ENCODE measurements at places on chromosomes 3 and 15.

DNA sequence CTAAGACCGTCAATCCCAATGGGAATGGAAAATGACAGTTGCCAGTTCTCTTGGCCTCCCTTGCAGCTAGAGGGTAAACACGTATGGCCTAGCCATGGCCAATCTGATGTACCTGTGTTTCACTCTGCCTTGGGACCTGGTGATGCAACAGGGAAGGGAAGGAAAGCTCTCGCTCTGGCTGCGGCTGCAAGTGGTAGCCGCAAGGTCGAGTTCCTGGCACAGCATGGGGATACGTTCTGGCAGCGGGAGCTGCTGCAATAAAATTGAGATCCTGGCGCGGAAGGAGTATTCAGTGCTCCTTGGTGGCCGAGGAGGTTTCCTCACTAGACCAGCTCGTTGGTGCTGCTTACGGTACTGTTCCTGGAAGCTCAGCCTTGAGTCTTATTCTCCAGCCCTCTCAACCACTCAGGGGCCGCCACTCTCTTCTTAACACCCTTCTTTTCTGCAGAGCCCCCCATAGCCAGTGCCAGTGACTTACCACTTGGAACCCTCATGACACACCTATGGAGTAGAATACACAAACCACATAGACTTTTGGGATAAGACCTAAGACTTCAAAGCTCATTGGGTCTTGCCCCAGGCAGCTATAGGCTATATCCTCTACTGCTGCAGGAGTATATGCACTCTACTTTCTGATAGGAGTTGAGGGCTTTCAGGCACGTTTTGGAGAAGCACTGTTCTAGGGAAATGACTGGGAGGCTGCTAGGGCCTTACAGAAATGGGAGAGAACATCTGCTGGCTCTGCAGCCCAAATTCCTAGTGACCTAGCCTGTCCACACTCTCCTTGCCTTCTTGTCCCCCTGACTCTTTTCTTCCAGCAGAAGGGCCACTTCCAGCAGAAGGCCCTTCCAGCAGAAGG, 2.7 kb downstream of the KY start:
- no peak overlapping the region for H3K4me3 ChIP-seq
- peaks cover 5% of the 10 kb centered on the region for H3K4me1 ChIP-seq
- peaks cover 96% of the 10 kb centered on the region for H3K27me3 ChIP-seq

- no peaks in the 10 kb centered on the region for H3K4me1 ChIP-seq
- no peak for DNase-seq
- no peaks in the 10 kb centered on the region for H3K36me3 ChIP-seq
- no peaks in the 10 kb centered on the region for H3K27me3 ChIP-seq
- H3K4me3 ChIP-seq = no peak overlapping the region
Observed at GRCh38 chr15:48367483-48367882, 36.3 kb downstream of the DUT start.

DNA sequence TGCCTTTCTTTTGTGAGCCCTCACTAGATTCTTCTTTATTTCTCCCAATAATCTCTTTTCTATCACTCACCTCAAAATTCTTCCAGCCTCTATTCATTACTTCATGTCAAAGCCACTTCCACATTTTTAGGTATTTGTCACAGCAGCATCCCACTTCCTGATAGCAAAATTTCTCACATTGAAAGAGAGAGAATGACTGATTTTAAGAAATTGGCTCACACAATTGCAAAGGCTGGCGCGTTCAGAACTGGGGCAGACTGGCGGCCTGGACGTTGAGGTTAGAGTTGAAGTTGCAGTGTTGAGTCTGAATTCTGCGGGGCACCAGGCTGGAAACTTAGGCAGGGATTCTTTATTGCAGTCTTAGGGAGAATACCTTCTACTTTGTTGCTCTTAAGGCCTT, 117.9 kb downstream of the LRRC28 start:
- H3K27ac ChIP-seq = no peak overlapping the region
- no peaks in the 10 kb centered on the region for H3K27me3 ChIP-seq
- no peak for DNase-seq
- no peaks in the 10 kb centered on the region for H3K36me3 ChIP-seq

GRCh38 chr3:157115069-157116006, 44.6 kb downstream of the CCNL1 start:
- no peak for DNase-seq
- peak overlapping the region; percentile 48 for H3K4me3 ChIP-seq
- H3K36me3 ChIP-seq = no peaks in the 10 kb centered on the region
- no peaks in the 10 kb centered on the region for H3K27me3 ChIP-seq
- no peak overlapping the region for H3K27ac ChIP-seq
- H3K4me1 ChIP-seq = peaks cover 7% of the 10 kb centered on the region

DNA sequence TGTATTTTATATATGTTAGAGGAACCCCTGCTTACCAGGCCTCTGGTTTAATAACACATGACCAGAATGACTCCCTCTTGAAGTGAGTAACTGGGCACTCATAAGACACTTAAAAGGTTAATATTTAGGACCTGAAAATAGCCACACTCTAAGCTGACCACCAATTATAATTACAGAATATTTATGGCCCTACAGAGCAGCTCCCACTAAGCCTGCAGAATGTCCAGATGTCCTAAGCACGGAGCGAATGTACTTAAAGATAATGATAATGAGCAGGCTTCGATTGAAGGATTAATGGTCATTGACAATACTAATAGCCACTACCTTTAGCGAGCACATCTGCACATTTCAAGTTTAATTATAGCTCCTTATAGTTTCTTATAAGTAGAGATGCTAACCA, 22.8 kb upstream of the KCTD6 start:
- H3K36me3 ChIP-seq = no peaks in the 10 kb centered on the region
- H3K27me3 ChIP-seq = peaks cover 7% of the 10 kb centered on the region
- peaks cover 18% of the 10 kb centered on the region for H3K4me1 ChIP-seq
- no peak overlapping the region for H3K27ac ChIP-seq
- DNase-seq = no peak

- no peak overlapping the region for H3K27ac ChIP-seq
- H3K4me1 ChIP-seq = peaks cover 4% of the 10 kb centered on the region
- no peak overlapping the region for H3K4me3 ChIP-seq
Observed at GRCh38 chr15:68808770-68809169, 11.9 kb downstream of the ANP32A start.

DNA sequence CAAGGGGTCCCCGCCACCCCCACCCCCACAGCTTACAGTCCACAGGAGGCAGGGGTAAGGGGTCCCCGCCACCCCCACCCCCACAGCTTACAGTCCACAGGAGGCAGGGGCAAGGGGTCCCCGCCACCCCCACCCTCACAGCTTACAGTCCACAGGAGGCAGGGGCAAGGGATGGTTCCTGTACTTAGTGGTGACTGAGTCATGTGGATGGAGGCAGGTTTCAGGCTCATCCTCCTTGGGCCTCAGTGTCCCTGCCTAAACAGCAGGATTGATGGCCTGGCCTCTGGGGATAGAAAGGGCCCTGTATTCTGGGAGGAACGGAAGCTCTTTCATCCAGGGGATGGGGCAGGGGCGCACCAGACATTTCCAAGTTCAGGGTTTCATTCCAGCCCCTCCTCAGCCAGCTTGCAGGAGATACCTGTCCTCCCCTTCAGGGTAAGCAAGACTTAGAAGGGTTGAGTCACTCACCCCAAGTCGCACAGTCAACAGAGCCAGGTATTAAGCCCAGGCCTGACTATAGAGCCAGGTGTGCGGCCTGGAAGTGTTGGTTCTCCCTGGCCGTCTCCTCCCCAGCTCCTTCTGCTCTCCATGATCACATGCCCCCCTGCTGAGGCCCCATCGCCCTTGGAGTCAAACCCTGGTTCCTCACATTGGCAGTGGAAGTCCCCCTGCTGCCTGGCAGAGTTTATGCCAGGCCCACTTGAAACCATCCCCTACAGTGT, 12.5 kb downstream of the CSK start:
- H3K27ac ChIP-seq = no peak overlapping the region
- DNase-seq = no peak
- no peaks in the 10 kb centered on the region for H3K4me1 ChIP-seq
- H3K27me3 ChIP-seq = no peaks in the 10 kb centered on the region

GRCh38 chr3:134640378-134640777, 10.4 kb downstream of the KY start:
- H3K36me3 ChIP-seq = no peaks in the 10 kb centered on the region
- H3K27ac ChIP-seq = no peak overlapping the region
- DNase-seq = peak; percentile 37

DNA sequence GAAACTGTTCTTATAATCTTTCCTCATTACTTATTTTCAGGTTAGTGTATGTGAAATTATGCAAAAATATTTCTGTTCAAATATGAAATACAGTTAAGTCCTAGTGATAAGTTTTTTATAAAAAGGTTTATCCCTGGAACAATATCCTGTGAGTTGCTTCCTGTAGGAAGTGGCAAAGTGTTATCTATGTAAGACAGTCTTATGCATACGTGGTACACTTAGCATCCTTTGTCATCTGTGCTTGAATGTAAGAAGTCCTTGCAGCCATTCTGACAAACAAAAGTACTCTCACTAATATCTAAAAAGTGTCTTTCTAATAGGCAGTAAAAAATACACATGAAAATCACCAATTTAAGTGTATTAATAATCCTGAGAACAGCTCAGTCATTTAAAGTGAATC, 372.5 kb upstream of the BCHE start:
- no peak overlapping the region for H3K4me3 ChIP-seq
- no peaks in the 10 kb centered on the region for H3K4me1 ChIP-seq
- no peak overlapping the region for H3K27ac ChIP-seq
- no peaks in the 10 kb centered on the region for H3K36me3 ChIP-seq
- H3K27me3 ChIP-seq = no peaks in the 10 kb centered on the region

GRCh38 chr3:176005564-176005963, 1146.4 kb downstream of the NAALADL2 start:
- no peaks in the 10 kb centered on the region for H3K27me3 ChIP-seq
- no peak overlapping the region for H3K27ac ChIP-seq
- H3K36me3 ChIP-seq = no peaks in the 10 kb centered on the region
- no peak for DNase-seq

DNA sequence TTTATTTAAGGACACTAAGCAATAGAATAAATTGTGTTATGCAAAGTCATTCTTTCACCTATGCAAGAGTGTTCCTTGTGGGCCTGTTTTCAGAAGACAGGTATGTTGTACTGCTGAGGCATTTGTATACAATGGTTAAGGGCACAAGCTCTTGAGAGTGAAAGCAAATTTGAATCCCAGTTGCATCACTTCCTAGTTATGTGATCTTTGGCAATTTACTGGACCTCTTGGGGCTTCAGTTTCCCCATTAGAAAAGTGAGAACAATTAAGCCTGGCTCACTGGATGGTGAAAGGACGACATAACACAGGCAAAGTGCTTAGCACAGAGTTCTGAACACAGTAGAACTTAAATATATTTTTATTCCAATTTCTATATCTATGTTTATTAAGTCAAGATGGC, 117.4 kb downstream of the EFHB start:
- peaks cover 14% of the 10 kb centered on the region for H3K27me3 ChIP-seq
- no peak overlapping the region for H3K4me3 ChIP-seq

GRCh38 chr3:110799271-110799670, 272.3 kb upstream of the NECTIN3 start:
- H3K27me3 ChIP-seq = no peaks in the 10 kb centered on the region
- H3K36me3 ChIP-seq = no peaks in the 10 kb centered on the region
- no peak overlapping the region for H3K27ac ChIP-seq
- H3K4me1 ChIP-seq = no peaks in the 10 kb centered on the region

GRCh38 chr3:179323197-179324110, 623 bp downstream of the ZNF639 start:
- H3K4me3 ChIP-seq = peak overlapping the region; percentile 97
- no peaks in the 10 kb centered on the region for H3K4me1 ChIP-seq
- H3K27me3 ChIP-seq = no peaks in the 10 kb centered on the region
- peak; percentile 83 for DNase-seq
- H3K36me3 ChIP-seq = peaks cover 35% of the 10 kb centered on the region

GRCh38 chr15:31215490-31216214, 111.0 kb upstream of the KLF13 start:
- H3K36me3 ChIP-seq = no peaks in the 10 kb centered on the region
- H3K27ac ChIP-seq = no peak overlapping the region
- H3K27me3 ChIP-seq = peaks cover 71% of the 10 kb centered on the region

DNA sequence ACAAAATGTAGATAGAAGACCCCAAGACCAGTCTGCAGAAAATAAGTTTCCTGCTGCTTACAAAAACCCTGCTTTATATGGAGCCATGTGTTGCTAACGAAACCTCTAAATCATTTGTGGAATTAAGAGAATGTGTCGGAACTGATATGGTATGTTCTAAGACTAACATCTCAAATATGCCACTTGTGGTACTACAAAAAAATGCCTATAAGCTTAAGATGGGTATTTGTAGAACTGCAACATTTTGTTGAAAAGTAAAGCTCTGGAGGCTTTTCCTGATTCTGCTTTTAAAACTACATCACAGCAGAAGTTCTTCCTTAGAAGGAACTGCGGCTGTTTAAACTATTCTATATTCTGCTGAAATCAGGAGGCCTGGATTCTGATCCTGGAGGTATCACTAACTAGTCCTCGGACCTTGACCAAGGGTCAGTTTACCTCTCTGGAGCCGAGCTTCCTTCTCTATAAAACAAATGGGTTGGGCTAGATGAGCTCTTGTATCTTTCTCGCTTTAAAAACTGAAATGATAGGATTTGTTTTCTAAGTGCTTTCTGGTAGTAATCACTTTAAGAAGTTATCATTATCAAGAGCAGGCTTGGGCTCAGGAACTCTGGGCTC, 74.9 kb downstream of the RAD18 start:
- no peaks in the 10 kb centered on the region for H3K27me3 ChIP-seq
- no peak overlapping the region for H3K4me3 ChIP-seq
- no peaks in the 10 kb centered on the region for H3K4me1 ChIP-seq
- peaks cover 27% of the 10 kb centered on the region for H3K36me3 ChIP-seq
- no peak for DNase-seq

GRCh38 chr3:3998140-3998922, 199.1 kb downstream of the LRRN1 start:
- peak; percentile 78 for DNase-seq
- no peak overlapping the region for H3K27ac ChIP-seq
- H3K4me3 ChIP-seq = no peak overlapping the region
- H3K36me3 ChIP-seq = no peaks in the 10 kb centered on the region
- peaks cover 3% of the 10 kb centered on the region for H3K4me1 ChIP-seq

- no peaks in the 10 kb centered on the region for H3K27me3 ChIP-seq
- H3K4me1 ChIP-seq = no peaks in the 10 kb centered on the region
- no peak for DNase-seq
- H3K4me3 ChIP-seq = no peak overlapping the region
- H3K36me3 ChIP-seq = no peaks in the 10 kb centered on the region
Observed at GRCh38 chr3:161050935-161051334, 54.2 kb downstream of the B3GALNT1 start.

DNA sequence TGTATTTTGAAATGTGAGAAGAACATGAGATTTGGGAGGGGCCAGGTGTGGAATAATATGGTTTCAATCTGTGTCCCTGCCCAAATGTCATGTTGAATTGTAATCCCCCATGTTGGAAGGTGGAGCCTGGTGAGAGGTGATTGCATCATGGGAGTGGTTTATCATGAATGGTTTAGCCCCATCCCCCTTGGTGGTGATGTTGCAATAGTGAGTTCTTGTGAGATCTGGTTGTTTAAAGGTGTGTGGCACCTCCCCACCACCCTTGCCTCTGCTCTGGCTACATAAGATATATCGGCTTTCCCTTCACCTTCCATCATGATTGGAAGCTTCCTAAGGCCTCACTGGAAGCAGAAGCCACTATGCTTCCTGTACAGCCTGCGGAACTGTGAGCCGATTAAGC, 23.9 kb upstream of the TMEM108 start:
- H3K27ac ChIP-seq = no peak overlapping the region
- H3K27me3 ChIP-seq = no peaks in the 10 kb centered on the region
- no peaks in the 10 kb centered on the region for H3K36me3 ChIP-seq
- no peak overlapping the region for H3K4me3 ChIP-seq

- no peak for DNase-seq
- H3K36me3 ChIP-seq = no peaks in the 10 kb centered on the region
- H3K27ac ChIP-seq = no peak overlapping the region
- no peak overlapping the region for H3K4me3 ChIP-seq
- H3K27me3 ChIP-seq = peaks cover 11% of the 10 kb centered on the region
Observed at GRCh38 chr3:13415236-13415986, 4.7 kb downstream of the NUP210 start.
